ENCODE measurements at places on chromosomes 3 and 15. TPM values are rescaled to one million over a fixed set of nuclear protein-coding genes. Genes with fewer than 3 reads are reported as not detected.

DNA sequence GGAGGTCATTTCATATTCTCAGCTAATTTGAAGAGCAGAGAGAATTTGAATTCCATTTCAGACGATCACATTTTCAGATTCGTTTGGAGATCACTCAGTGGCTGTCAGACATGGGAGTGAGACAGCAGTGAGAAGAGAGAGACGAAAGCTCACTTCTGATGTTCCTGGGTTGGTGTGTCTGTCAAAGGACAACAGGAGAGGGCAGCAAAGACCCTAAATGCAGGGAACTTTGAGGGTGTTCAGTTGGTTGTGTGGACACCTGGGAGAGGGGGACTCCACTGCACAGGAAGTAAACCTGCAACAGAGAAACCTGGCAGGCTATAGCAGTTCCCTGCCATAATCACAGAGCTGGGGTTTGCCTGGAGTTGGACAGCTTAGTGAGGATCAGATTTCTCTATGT lies 675.1 kb downstream of the SQOR start:
- DNase-seq = no peak

GRCh38 chr15:66883284-66883911 lies 181.4 kb downstream of the SMAD6 start:
- peak; percentile 99 for DNase-seq

DNA sequence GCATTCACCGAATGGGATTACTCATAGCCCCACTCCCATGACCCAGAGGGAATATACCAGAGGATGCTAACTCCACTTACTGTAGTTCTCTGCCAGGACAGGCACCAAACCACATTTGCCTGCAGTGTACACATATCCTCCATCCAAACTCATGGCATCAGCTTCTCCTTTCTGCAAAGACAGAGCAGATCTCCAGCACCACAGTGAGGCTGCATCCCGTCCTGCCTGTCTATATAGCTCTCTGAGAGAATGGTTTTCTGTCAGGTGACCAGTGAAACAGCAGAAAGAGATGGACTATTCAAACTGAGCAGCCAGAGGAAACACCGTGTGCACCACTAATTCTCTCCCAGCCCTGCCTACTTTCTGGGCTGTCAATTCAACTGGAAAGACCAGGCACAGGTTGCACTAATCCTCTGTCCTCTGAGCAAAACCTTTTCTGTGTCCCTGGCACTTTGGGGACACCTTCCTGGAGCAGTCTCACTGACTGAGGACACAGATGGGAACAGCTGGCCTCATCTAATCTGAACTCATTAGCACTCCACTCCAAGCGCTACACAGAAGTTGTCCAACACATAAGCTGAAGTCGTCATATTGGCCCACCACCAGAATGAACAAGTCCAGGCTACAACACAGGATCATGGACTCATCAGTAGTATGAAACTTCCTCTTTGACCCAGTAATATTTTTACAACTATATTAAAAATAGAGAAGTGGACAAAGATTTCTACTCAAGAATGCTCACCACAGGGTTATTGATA lies 17.3 kb downstream of the LTF start:
- no peak for DNase-seq

DNA sequence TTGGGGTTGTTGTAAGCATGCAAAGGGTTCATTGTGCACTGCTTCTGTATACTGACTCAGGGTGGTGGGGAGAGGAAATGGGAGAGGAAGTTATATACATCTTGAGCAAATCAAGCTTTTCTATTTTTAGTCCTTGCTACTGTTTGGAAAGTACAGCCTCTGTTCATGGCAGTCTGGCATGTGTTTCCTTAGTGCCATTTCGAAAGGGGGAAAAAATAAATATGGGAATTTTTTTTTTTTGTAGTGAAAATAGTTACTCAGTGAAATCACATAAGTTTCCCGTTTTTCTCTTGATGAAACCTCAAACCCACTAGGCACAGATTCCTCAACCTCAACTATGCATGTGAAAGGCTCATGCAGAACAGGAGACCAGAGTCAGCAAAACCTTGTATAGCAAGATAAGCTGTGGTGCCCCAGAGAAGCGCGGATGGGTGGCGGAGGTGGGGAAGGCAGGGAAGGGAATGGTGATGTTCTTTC lies 353.3 kb downstream of the LPP start:
- peak; percentile 83 for DNase-seq

The NR1I2 gene
- total RNA-seq = not detected

The ZNF80 gene
- total RNA-seq = not detected

GRCh38 chr3:15051531-15051930 lies 13.6 kb downstream of the MRPS25 start:
- DNase-seq = peak; percentile 58

GRCh38 chr3:53256704-53257055 lies 858 bp upstream of the TKT start:
- no peak for DNase-seq

- no peak for DNase-seq
These were observed 64.6 kb downstream of the GPR160 start for GRCh38 chr3:170102431-170102830.

DNA sequence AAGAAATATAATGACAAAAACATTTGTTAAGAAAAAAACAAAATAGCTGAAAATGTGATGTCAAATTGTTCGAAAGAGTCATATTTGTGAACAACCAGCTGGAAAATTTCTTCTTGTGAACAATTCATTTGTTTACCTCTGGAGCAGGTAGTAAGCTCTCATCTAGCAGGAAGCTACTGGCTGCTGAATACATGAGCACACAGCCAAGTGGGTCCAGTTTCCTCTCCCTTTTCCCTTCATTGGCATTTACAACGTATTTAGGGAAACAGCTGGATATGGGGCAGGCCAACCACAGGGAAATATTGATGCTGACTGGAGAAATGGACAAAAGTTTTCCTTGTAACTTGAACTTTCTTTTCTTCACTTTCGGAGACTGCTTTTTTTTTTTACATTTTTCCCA lies 1354.7 kb upstream of the EPHA6 start:
- no peak for DNase-seq

The TTLL13 gene
- total RNA-seq = not detected

- DNase-seq = no peak
These were observed 82.0 kb downstream of the LYSMD4 start for GRCh38 chr15:99651023-99651807.

DNA sequence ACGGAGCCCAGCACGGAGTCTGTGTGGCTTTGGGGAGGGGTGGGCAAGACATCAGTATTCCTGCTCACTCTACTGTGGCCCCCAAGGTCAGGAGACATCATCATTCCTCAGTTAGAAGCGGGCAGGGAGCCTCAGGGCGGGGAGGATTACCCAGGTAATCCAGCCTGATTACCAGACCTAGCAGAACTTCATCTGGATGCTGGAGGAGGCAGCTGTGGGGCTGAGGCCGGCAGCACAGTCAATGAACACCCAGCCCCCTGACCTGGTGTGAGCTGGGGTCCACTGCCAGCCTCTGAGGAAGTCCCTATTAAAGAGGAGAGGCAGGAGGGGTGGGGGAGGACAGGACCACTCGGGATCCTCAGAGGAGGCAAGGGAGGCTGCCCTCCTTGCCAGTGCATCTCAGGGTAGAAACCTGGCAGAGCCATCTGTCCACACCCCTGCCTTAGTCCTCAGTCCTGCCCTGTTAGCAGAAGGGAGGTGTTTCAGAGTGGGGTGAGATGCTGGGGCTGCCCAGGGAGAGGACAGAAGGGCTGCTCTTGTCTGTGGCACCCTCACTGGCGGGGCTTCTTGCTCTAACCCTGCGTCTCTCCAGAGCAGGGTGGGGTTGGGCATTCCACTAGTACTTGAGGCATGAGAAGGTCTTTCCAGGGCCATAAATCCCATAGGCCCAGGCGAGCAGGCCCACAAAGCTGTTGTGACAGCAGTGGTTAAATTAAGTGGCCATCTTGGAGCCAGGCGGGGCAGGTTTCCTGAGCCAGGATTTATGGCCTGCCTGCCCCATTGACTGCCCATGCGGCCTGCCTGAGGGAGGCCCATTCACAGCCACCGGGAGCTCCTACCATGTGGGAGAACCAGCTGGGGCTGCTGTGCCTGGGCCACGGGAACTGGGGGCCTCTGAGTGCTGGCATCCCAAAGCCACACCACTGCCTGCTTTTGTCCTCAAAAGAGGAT lies 82.1 kb downstream of the LINGO1 start:
- no peak for DNase-seq

The PLSCR2 gene
- not detected for total RNA-seq

- DNase-seq = no peak
These were observed 13.9 kb upstream of the FAM174B start for GRCh38 chr15:92669432-92669831.

The RAB43 gene
- 31.5 TPM for total RNA-seq

GRCh38 chr3:78974181-78974790 lies 793.5 kb downstream of the ROBO1 start:
- peak; percentile 40 for DNase-seq

GRCh38 chr3:27253831-27254230 lies 115.4 kb downstream of the NEK10 start:
- DNase-seq = peak; percentile 46

DNA sequence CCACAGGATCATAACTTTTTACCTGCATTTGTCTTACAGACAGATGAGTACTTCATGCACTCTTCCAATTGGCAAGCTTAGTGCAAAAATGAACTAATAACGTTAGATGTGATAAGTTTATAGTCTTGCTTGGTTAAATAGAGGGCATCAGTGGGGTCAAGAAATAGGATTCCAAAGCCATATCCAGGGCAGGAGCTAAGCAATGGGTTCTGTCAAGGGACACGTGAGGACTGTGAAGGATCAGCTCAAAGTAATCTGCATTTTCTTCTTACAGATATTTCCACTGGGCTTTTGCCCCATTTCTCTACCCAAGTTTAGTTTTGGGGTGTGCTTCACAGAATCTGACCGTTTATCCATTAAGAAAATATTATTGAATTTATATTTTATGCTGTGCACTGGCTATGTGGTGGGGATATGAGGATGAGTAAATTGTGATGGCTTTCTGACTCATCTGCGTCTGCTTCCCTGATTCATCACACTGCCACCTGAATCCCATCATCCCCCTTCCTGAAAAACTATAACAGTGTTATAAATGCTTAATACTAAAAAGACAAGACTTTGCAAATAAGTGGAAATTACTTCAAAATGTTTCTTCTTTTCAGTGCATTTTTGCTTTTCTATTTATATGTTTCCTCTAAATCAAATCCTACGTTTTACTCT lies 17.5 kb downstream of the PPP2R3A start:
- no peak for DNase-seq

The FEZF2 gene
- total RNA-seq = not detected

DNA sequence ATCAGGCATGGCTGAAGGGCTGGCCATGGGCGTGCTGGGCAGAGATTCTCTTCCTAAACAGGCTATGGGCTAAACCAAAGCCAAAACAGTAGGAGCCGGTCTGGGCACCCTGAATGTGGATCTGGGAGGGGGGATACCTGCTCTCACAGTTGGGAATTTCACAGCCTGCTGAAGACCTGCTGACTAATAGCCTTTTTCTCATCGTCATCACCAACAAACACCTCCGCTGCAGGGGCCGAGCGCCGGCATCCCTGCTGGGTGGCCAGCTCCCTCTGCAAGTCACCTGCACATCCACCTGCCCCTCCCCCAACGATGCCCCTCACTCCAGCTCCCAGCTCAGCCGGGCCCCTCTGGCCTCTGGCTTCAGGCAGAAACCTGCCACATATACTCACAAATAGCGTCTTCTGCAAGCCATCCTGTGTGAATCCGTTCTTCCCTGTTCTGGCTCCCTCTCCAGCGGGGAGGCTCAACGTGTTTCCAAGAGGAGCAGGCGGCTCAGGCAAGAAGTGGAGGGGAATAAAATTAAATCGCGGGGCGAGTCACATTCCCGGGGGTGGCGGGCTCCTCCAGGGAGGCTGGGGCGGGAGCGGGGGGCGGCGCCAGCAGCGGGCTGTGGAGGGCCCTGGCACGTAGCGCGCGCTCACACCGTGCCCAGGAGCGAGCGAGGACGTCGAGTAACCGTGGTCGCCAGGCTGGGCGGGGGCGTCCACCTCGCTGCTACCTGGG lies 466 bp downstream of the IQSEC1 start:
- no peak for DNase-seq

The RAF1 gene
- 73.8 TPM for total RNA-seq

DNA sequence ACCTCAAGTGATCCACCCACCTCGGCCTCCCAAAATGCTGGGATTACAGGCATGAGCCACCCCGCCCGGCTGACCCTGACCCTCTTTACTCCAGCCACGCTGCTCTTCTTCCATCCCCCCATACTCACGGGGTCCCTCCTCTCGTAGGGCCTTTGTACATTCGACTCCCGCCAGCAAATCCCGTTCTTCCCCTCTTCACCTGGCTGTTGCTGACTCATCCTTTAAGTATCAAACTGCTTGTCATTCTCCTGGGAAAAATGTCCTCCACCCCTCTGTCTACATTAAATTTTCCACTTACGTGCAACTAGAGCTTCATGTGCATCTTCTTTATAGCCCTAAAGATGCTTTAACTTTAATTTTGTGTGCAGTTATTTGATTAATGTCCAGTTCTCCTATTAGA lies 203.1 kb downstream of the OPA1 start:
- no peak for DNase-seq

- peak; percentile 62 for DNase-seq
These were observed 6.3 kb downstream of the NR2F2 start for GRCh38 chr15:96336596-96337364.

- DNase-seq = no peak
These were observed 46.7 kb downstream of the CASR start for GRCh38 chr3:122230174-122230573.

GRCh38 chr3:173770011-173770410 lies 372.5 kb downstream of the NLGN1 start:
- DNase-seq = peak; percentile 36

The KIAA1143 gene
- total RNA-seq = 28.1 TPM

DNA sequence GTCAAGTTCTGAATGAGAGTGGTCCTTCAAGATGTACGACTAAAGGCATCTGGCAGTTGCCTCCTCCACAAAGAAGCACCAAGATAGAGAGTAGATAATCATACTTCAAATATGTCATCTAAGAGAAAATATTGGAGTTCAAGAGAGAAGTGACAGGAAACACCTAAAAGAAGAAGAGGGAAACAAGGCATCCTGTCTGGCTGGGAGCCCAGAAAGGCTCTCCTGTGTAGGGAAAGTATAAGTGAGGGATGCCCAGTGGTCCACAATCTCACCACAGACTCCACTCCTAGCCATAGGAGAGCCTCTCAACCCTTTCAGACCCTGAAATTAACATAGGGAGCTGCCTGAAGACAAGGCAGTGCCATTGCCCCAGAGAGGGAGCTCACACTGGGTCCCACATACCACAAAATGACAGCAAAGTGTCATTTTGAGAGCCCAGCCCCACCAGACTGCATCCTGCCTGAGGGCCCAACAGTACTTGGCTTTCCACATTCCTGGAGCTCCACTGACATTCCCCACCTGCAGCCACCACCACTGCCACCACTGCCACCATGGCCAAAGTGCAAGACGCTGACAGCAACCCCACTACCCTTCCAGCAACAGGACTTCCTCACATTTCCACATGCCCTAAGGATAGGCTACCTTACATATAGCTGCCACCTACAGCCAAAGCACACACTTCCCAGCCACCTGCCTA lies 210.6 kb downstream of the ATP8B4 start:
- no peak for DNase-seq

The CASR gene
- total RNA-seq = not detected

All from endothelial cell of umbilical vein (primary cell).